ENCODE measurements at places on chromosomes 6 and 20.

DNA sequence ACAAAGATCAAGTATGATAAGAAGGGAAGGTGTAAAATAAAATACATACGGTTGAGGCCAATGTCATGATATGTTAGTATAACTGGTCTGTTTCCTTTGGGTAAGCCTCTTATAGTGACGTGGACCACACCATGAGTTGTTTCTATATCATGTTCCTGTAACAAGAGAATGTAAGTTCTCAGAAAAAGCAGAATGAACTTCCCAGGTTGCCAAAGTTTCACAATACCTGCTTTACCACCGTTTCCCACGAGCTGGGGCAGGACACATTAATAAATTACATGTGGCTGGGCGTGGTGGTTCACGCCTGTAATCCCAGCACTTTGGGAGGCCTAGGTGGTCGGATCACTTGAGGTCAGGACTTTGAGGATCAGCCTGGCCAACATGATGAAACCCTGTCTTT is 42.6 kb upstream of the SLA2 start:
- DNase-seq = no peak

DNA sequence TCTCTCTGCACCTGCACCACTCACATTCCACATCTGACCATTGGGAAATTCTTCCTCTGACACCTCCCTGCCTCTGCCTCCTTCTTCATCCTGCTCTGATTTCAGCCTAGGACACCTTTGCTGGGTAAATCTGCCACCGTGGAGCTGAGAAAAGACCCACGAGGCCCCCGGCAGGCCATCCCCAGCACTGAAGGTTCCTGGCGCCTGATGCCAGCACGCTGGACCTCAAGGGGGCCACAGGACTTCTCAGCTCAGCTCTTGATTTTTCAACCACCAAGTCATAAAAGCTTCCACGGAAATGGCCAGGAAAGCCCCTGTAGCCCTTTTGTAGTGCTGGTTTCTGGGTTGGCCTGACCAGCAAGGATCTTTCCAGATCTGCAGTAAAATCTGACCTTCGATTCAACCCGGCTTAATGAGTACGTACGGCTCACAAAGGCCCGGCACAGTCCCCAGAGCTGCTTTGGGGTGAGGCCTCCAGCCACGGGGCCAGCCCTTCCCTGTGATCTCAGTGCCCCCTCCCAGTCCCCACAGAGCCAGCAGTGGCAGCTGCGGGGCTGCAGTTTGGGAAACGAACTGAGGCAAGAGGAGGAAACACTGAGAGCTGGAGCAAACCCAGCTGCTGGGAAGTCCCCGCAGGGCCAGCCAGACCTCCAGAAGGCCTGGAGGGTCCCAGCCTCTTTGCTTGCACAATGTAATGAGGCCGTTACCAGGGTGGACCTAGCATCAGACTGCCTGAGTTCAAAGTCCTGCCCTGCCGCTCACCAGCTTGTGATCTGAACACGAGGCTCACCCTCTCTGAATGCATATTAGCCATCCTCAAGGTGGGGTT is 157.5 kb downstream of the BMP7 start:
- no peak for DNase-seq

DNA sequence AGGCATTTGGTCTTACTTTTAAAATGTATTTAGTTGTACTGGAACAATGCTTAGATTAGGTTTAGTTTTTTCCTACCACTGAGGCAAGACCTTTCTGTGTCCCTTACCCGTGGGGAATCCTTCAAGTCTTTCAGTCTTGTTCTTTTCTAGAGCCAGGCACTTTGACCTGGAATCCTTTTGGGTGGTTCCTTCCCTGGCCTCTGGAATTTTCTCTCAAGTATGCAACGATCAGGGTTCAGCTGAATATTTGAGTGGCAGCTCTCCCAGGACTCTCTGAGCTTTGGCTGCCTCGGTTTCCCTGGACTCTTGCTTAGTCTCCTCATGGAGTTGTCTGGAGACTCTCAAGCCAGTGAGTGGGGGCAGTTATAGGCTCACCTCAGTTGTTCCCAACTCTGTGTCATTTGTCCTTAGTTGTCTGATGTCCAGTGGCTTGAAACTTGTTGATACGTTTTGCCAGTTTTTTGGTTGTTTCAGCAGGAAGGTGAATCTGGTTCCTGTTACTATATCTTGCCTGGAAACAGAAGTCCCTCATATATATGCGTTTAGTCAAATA is 118.1 kb downstream of the QKI start:
- no peak for DNase-seq

DNA sequence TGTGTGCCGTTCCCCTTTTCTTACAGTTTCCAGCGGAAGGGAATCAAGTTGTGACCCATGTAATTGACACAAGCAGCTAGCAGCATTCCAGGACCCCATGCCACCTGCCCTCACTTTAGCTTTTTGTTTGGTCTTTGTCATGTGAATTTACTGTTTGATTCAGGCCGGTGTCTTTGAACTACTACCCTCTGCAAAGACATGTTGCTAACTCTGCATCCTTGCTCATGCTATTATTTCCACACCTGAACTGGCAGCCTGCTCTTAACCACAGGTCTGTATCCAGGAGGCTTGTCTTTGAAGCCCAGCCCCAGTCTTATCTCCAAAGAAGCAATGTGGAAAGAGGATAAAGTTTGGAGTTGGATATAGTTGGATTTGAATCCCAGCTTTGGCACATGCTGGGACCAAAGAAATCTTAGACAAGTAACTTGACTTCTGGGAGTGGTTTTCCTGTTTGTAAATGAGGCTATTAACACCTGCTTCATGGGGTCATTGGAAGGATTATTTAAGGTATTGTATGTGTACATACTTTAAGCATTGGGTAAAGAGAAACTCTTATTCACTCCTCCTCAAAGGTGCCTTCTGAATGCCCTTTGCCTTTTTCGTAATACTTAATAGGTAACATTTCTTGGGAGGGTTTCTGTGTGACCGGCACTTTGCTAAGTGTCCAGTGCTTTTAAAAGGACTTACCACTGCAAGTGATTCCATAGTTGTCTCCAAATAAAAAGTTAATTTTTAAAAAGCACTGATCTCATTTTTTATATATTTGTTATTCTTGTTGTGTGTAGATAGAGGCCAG is 52.4 kb downstream of the RALY start:
- no peak for DNase-seq

- no peak for DNase-seq
Measured at GRCh38 chr6:140806431-140806830, 1326.3 kb upstream of the GJE1 start.

DNA sequence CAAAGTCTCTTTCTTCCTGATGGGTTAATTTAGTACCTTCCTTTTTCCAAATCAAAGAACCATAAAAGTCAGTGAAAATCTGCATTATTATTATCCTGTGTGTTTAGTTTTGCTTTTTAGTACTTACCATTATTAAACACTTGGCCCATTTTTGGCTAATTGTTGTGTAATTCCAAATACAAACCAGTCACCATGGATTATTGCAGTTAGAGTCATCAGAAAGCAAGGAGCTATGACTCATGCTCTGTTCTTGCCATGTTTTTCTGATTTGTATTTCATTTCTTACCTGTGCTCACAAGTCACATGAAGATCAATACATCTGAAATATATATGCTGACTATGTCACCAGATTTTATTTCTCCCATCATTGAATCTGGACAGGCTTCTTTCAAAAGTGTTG is 31.3 kb downstream of the SLC22A3 start:
- DNase-seq = no peak

- DNase-seq = no peak
Measured at GRCh38 chr6:141152951-141153350, 979.8 kb upstream of the GJE1 start.

GRCh38 chr20:46832555-46832954 is 62.1 kb upstream of the EYA2 start:
- DNase-seq = no peak

DNA sequence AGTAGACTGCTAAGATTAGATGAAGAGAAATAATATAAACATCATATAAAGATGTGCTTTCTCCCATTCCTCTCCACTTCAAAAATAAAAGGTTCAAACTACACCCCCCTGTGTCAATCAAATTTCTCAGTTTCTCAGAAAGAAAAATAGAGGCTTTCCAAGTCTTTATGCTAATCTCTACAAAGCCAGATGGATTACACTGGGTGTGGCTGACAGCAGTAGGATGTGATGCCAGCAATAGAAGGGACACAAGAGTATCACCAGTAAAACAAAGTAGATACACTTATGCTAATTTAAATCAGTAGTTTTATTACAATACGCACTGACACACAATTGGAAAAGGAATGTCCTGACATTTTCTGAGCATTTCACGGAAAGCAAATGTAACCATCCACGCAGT is 353.4 kb downstream of the RNGTT start:
- no peak for DNase-seq

DNA sequence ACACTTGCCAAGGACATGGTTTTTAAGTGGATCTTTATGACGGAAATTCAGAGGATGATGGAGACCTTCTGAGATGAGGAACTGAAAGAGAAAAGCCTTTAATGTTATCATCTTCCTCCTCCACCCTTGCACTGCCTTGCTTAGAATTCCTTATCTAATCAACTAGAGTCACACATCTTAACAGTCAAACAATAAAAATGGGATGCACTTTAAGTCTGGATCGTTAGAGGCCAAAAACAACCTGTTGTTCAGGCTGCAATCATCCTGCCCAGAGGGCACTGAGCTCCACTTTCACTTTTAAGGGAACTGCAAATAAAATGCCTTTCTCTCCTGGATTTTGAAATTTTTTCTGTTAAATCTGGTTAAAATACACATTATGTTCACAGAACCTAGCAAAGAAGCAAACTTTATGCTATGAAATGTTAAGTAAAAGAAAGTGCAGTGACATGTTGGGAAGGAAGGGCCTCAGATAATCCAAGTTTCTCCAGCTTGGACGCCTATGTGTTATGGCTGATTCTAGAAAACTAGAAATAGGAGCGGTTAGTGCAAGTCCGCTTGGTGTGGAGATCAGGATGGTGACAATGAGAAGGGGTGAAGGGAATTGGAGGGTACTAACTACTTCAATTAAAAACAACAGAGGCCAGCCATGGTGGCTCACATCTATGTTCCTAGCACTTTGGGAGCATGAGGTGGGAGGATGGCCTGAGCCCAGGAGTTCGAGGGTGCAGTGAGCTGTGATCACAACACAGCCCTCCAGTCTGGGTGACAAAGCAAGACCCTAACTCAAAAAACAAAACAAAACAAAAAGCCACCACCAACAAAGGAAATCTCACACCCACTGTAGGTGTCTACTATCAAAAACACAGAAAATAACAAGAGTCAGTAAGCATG is 66.4 kb upstream of the KIF13A start:
- no peak for DNase-seq

GRCh38 chr20:5840411-5841002 is 90.3 kb downstream of the SHLD1 start:
- no peak for DNase-seq

DNA sequence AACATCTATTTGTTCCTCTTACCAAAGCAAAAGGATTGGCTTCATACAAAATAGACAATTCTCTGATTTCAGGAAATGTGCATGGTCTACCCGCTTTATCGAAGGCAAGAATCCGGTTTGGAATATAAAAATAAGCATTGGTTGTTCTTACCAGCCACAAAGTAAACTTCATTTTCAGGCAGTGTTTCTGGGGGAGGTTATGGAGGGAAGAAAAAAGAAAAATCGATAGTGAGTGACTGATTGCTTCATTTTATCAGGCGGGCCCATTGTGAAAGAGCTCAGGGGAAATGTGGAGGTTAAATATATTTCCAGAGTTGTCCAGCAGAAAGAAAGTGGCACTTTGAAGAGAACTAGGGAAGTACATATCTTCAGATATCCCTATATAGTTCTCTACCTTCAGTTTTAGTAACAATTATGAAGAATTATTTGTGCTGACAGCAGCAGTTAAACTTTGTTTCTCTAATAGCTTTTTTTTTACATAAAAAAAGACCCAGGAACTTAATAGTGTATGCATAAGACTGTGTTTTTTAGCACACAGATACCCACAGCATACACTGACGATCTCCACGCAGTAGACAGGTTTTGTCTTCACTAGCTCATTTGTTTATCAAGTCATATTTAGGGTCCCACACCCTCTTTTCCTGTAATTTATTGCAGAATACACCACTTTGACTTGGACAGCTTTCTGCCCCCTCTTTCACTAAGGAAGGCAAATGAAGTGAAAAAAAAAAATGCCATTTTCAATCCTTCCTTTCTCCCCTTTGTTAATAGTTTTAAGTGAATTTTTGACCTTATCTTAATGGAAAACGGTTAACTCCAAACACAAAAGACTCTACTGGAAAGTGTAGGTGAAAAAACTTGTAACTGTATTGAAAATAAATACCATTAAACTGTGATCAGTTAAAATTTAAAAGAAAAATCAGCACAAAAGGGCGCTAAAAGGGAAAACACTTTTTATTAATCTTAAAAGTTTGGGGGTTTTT is 2.9 kb downstream of the POU3F2 start:
- DNase-seq = no peak

DNA sequence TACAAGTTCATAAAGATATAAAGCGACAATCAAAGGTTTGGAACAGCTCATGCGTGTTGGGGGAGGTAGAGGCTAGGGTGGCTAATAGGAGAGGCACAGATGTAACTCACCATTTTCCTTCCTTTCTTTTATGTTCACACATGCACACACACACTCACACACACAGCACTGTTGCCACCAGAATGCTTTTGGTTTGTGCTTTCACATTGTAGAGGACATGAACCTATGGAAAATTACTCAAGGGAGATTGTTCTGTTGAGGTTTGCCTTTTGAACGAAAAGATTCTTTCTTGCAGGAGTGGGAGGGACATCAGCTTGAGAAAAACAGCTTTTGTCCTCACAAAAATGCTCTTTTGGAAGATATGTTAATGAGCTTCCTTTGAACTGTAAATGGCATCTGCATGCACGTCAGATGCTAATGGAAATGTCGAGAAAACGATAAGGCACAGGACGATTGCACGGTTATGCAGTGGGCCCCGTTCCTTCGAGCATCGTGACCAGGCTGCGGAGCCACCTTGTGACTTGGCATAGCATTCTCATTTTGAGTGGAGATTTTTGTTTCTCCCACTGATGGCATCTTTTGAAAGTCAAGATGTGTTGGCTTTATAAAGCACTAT is 724.1 kb downstream of the KIF16B start:
- no peak for DNase-seq

DNA sequence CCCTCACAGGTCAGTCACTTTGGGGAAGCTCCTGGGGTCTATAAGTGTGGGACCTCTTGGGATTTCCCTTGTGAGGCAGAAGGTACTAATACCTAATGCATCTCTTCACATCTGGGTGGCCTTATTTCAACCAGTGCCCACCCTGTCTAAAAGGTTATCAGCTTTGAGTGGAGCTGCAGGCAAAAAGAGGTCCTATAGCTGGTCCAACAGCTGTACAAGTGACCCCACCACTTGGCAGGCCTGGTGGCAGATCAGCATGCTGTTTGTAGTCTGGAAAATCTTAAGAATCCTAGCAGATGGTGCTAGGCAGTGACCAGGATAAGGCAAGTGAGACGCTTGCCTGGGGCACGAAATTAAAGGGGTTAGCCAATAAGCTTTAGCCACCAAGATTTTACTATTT is 51.6 kb upstream of the GTSF1L start:
- no peak for DNase-seq

GRCh38 chr6:18752278-18753068 is 365.3 kb downstream of the RNF144B start:
- no peak for DNase-seq

- no peak for DNase-seq
Measured at GRCh38 chr20:18986146-18986830, 172.7 kb downstream of the SCP2D1 start.

Data from activated T-cell treated with anti-CD3 and anti-CD28 coated beads, Interleukin-2, amount 50 U/mL, for 48 hours (primary cell).